Activated CD4-positive, alpha-beta T cell treated with anti-CD3 and anti-CD28 coated beads, Interleukin-2, amount 10 ng/mL, durations not matched to agents 7 days and 5 days (primary cell): ENCODE measurements at places on chromosomes 12 and 14.

- DNase-seq = no peak
Measured at GRCh38 chr12:92419201-92419600, 273.6 kb upstream of the BTG1 start.

DNA sequence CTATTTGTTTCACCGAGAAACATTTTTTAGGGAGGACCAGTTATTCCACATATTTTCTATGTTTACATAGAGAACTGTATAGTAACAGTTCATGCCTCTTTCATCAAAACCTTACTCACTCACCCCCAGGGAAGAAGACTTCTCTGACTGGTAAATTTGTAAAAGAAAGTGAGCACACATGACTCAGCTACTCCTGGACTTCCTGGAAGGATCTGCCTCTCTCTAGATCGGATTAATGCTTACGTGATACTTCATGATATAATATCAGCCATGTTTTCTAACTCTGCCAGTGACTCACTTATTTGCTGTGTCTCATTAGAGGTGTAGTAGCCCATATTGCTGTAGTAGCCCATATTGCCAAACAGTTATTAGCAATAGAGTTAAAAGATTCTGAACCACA, 494.3 kb upstream of the ATXN7L3B start:
- DNase-seq = no peak

- DNase-seq = no peak
Measured at GRCh38 chr12:52130711-52131110, 51.2 kb downstream of the SMIM41 start.

DNA sequence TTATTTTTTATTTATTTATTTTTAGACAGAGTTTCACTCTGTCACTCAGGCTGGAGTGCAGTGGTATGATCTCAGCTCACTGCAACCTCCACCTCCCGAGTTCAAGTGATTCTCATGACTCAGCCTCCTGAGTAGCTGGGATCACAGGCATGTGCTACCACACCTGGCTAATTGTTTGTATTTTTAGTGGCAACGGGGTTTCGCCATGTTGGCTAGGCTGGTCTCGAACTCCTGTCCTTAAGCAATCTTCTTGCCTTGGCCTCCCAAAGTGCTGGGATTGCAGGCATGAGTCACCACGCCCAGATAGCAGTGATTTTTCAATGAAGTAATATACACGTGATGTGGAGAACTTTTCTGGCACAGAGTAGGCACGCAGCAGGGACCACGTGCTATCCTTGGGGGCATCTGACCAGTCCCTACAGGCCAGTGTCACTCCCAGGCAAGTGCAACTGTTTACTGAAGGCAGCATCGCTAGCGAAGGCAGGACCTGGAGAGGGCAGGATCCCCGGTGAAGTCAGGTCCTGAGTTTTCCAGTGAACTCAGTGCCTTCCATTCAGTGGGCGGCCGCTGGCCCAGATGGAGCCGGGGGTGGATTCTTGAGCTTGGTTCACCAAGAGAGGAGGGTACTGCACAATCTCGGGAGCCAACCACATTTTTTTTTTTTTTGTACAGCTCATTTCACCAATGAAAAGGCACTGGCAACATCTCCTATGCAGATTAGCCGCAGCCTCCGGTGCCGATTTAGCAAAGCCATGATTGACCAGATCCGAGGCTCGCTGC, 11.1 kb upstream of the CLMN start:
- no peak for DNase-seq

- no peak for DNase-seq
Measured at GRCh38 chr14:34796902-34797301, 78.3 kb downstream of the BAZ1A start.

GRCh38 chr12:97800561-97800960, 338.0 kb downstream of the RMST start:
- DNase-seq = no peak

DNA sequence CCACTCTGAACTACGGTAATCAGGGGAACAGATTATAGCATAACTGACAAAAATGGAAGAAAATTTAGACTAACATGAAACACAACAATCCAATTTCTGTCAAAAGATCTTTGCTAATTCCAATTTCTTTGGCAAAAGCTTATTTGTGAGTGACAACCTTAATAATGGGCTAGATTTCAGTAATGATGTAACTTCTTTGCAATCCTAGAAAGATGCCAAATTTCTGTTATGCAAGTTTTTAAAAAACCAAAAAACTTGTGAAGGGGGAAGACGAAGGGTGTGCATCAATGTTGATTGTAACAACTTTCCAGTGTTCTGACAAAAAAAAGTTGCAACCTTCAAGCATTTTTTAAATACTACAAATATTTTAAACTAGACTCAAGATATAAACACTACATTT, 59.9 kb downstream of the DICER1 start:
- no peak for DNase-seq

- no peak for DNase-seq
Measured at GRCh38 chr12:84464616-84465015, 448.0 kb downstream of the SLC6A15 start.

GRCh38 chr12:122084857-122085405, 6.4 kb downstream of the MLXIP start:
- DNase-seq = no peak

- no peak for DNase-seq
Measured at GRCh38 chr12:60834806-60835205, 1239.0 kb downstream of the SLC16A7 start.

DNA sequence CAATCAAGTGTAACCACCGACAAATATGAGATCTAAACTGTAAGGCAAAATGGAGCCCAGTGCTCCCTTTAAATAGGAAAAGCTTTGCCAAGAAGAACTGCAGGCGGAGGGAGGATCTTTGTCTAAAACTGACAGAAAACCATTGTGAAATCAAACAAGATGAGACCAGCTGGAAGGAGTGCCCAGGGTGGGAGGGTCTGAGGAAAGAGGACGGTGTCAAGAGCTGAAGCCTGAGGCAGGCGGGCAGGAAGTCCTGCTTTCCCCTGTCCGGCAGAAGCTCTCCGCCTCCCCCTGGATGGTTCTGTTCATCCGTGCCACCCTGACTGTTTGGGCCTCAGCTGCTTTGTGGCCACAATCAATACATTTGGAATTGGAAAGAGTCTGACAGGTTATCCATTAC, 37.5 kb downstream of the CDC42BPB start:
- no peak for DNase-seq

DNA sequence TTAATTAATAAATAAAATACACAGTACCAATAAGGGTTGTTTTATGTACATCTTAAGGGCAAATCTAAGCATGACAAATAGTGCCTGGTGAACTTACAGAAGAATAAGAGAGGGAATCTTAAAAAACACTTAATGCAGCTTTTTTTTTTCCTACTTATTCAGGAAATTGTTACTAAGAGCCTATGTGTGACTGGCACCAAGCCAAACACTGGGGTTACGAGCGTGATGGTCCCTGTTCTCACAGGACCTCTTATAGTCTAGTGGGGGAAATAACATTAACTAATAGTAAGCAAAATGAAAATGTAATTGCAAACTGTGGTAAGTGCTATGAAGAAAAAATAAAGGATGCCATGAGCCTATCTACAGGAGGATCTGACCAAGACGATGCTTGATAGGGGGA, 53.6 kb downstream of the RTN1 start:
- DNase-seq = no peak

DNA sequence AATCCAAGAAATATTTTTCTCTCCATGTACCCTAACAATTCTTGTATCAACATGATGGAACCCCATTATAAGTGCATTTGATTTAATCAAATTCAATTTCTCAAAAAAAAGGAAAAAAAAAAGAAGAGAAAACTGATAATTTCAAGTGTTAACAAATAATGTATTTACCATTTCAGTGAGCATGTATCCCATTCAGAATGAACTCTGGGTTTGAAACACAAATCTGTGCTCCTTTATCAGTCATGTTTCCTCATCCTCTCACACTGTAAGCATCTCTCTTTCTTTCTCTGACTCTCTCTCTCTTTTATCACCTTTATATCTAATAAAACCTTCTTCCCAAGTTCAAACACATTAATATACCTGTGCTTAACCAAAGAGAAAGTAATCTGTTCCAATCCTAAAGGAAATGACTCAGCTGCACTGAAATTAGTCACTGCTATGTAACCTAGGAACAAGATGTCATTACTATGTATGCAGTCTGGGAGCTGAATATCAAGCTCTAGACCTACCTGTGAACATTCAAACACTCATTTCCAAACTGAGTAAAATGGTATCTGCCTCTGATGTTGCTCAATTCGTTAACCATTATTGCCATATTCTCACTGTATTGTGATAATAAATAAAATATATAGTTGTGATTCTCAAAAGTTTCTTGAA, 135.0 kb upstream of the LRIG3 start:
- no peak for DNase-seq

- no peak for DNase-seq
Measured at GRCh38 chr14:50974118-50974517, 29.8 kb upstream of the PYGL start.

DNA sequence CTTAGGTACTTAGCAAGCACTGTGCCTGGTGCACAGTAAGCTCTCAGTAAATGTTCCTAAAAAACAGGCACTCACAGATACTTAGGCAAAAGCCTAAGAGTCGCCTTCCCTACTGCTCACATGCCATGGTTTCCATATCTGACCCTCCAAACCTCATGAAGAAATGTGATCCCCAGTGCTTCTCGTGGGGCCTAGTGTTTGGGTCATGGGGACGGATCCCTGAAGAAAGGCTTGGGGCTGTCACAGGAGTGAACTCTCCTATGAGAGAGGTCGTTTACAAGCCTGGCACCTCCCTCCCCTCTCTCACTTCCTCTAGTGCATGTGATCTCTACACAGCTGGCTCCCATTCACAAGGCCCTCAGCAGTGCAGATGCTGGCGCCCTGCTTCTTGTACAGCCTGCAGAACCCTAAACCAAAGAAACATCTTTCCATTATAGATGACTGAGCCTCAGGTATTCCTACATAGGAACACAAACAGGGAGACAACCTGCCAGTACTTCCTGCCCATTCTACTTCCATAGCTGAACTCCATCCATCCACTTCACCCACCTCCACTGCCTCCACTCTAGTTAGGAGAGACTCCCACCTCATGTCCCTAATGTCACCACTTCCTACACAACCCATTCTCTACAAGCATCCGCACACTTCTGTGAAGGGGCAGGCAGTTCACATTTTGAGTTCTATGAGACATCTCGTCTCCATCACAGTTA, 2.9 kb downstream of the SLC15A4 start:
- peak; percentile 33 for DNase-seq

DNA sequence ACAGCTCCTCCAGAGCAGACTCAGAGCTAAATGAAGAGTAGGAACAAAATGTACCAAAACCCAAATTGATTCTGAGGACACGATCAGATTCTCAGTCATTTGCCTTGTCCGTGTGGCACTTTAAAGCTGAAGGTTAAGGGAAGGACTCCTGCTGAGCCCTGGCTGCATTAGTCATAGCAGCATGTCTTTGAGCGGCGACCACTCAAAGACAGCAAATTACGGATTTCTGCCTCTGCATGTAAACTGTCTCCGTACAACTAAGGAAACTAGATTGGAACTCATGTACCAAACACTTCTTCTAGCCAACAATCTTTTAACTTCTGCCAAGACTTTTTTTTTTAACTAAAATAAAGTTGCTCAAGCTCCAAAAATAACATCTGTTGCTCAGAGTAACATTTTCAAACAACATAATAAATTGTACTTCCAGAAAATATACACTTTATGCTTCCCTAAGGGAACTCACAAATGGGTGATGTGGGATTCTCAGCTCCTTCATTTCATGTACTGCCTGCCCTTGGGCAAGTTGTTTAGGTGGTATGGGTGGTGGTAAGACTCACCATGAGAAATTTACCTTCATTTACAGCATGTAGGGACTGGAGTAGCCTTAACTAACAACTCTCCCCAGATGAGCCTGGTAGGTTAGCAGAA, 56.1 kb downstream of the RERG start:
- no peak for DNase-seq
